ENCODE measurements at places on chromosomes 3 and 15. TPM values are rescaled to one million over a fixed set of nuclear protein-coding genes. Genes with fewer than 3 reads are reported as not detected.

GRCh38 chr3:40649346-40649745 lies 124.6 kb downstream of the ZNF621 start:
- H3K27ac ChIP-seq: no peak overlapping the region
- H3K36me3 ChIP-seq: no peaks in the 10 kb centered on the region
- H3K4me1 ChIP-seq: no peaks in the 10 kb centered on the region
- no peak for DNase-seq
- H3K27me3 ChIP-seq: no peaks in the 10 kb centered on the region

Gene SERPINI1
- total RNA-seq: 1.5 TPM

Gene PPP1R14D
- 256 TPM for total RNA-seq

Gene ALDH1A2
- total RNA-seq: not detected

Gene HRG
- not detected for total RNA-seq

GRCh38 chr3:147385059-147386012 lies 21.0 kb downstream of the ZIC4 start:
- DNase-seq: no peak
- H3K4me1 ChIP-seq: no peaks in the 10 kb centered on the region
- no peak overlapping the region for H3K27ac ChIP-seq
- H3K4me3 ChIP-seq: no peak overlapping the region

DNA sequence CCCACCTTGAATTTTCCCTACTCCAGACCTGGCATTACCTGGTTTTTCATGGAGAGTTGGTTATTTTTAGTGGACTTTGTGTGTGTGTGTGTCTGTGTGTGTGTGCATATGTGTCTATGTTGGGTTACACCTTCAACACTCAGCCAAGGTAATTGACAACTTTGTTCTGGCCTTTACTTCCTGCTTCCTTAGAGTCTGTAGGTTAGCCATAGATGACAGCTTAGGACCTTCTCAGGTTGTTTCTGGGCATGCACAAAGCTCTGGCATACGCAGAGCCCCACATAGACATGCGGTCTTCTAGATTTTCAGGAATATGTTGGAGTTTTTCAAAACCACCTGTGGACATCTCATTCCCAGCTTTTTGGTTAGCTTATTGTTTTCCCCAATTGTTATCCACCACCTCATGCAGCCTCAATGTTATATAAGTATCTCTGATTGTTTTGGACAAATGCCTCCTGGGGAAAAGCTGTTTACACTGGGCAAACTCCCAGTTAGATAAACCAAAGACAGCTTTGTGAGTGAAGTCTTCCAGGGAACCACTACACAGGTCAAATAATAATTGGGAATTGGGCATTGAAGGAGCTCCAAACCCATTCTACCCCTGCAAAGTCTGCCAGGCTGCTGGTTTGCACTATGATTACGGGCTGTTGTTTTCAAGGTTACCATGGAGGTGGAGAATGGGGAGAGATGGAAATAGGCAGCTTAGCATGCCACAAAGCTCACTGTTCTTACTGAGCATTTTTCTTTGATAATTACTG lies 201.2 kb downstream of the ADAMTSL3 start:
- H3K4me1 ChIP-seq: no peaks in the 10 kb centered on the region
- H3K4me3 ChIP-seq: no peak overlapping the region
- no peak overlapping the region for H3K27ac ChIP-seq
- no peak for DNase-seq
- H3K27me3 ChIP-seq: no peaks in the 10 kb centered on the region

DNA sequence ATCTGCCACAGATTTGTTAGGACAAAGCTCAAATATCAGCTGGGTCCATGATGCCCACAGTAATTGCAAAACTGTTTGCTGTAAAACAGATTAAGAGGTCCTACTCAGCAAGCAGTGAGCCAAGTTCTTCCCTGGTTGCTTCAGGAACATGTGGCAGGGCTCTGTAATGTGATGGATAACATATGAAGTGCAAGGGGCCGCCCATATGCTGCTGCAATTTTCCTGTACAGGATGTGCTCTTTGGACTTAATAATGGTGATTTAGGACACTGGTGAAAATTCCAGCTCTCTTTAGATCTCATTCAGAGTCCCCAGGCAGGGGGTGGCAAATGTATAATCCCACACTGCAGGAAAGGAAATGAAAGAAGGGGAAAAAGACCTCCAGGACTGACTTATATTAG lies 289.4 kb downstream of the LSAMP start:
- no peaks in the 10 kb centered on the region for H3K36me3 ChIP-seq
- H3K27me3 ChIP-seq: no peaks in the 10 kb centered on the region
- no peak overlapping the region for H3K4me3 ChIP-seq
- H3K4me1 ChIP-seq: no peaks in the 10 kb centered on the region
- no peak overlapping the region for H3K27ac ChIP-seq

DNA sequence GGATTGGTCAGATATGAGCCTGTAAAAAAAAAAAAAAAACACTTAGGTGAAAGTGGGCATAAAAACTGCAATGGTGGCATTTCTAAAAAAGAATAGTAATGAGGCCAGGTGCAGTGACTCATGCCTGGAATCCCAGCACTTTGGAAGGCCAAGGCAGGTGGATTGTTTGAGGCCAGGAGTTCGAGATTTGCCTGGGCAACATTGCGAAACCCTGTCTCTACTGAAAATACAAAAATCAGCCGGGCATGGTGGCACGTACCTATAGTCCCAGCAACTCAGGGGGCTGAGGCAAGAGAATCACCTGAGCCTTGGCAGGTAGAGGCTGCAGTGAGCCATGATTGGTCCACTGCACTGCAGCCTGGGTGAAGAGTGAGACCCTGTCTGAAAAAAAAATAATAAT lies 38.3 kb upstream of the BHLHE40 start:
- no peaks in the 10 kb centered on the region for H3K27me3 ChIP-seq
- H3K27ac ChIP-seq: no peak overlapping the region
- H3K36me3 ChIP-seq: no peaks in the 10 kb centered on the region
- H3K4me1 ChIP-seq: no peaks in the 10 kb centered on the region
- DNase-seq: no peak

- H3K27me3 ChIP-seq: no peaks in the 10 kb centered on the region
- DNase-seq: no peak
- H3K4me1 ChIP-seq: no peaks in the 10 kb centered on the region
Observed at GRCh38 chr3:29242296-29242695, 38.6 kb upstream of the RBMS3 start.
